Left lung (tissue), 14 donors: ENCODE measurements at places on chromosomes 4 and X. TPM values are rescaled to one million over a fixed set of nuclear protein-coding genes. Genes with fewer than 3 reads are reported as not detected.

Gene TRIM2
- 64.5 TPM for total RNA-seq

Gene SMIM10L2A
- total RNA-seq, result 6.4 TPM

Gene FAM184B
- total RNA-seq, result 0.18 TPM

Gene HTN3
- total RNA-seq, result not detected

DNA sequence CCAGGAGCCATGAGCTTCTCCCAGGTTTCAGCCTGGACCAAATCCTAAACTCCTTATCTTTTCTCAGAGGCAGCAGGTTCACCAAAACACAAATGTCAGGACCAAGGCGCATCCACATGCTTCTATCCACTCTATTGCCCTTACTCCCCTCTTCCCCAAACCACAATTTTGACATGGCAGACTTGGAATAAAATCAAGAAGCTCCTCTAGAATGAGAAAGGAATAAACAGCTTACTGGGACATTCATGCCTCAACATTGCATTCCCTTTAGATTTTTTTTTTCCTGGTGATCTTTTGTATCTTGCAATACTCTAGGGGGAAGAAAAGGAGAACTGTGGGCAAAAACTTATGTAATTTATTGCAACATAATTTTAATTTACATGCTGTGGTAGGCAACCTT lies 119.1 kb downstream of the TSPAN5 start:
- no peak for DNase-seq

Gene ZFYVE28
- total RNA-seq, result 12.4 TPM

Gene F8A1
- 25.7 TPM for total RNA-seq

DNA sequence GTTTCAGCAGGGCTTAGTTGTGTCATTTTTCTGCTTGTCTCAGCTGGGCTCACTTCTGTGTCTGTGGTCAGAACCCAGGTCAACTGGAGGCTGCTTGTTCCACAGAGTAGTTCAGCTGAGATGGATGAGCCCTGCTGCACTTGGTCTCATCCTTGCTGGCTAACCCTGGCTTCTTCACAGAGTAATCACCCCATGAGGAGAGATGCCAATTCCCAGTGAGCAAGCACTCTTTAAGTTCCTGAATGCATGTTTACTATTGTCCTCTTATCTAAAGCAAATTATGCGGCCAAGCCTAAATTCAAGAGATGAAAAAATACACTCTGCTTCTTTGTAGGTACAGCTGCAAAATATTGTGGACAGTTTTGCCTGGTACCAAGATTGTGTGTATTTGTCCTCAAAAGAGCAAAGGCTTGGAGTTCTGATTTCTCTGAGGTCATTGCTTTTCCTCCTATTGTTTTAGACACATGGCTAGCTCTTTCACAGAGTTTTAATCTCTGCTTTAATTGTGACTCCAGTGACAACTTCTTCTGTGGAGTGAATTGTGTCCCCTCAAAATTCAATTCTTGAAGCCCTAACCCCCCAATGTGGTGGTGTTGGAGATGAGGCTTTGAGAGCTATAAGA lies 236.6 kb upstream of the ANKRD50 start:
- DNase-seq, result no peak
